ENCODE measurements at places on chromosomes 3 and 15.
A peak's percentile ranks its signal among the peaks of the same experiment; 100 is the strongest.

DNA sequence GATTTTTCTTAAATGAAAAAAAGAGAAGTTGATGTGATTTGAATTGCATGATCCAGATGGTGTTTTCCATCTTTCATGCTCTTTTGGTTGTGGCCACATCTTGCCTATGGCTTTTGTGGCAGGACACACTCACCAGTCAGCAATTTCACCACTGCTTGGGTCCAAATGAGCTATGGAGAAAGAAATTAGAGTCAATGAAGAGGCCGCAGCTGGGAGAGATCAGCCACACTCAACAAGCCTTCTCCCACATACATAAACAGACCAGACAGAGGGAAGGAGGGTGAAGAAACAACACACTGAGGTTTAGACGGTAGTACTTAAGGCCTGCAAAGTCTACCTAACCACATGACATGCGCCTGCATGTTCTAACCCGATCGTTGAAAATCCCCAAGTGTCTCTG, 110.7 kb upstream of the CDIN1 start:
- DNase-seq: no peak

DNA sequence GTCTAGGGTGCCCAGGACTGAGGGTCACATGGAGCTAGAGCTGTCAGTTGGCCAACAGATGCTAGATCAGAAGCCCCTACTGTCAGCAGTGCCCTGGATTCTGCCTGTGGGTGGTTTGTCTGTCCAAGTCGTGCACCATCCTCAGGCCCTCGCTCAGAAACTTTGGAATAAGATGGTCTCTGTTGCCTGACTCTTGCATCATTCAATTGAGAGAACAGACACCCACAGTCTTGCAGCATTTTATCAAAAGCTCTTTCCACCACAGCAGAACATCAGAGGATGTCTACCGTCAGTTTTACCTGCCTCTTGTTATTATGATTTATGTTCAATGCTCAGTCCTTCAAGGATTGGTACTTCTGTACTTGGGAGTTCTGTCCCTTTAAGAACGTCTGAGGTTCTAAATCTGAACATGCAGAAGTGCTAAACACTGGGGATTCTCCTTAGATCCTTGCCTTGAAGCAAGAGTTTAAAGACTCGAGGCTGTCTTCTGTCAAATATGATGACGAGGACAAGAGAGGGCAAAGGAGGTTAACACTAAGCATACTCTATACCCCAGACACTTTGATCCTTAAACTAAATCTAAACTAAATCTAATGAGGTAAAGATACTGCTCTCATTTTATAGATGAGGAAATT, 4.8 kb downstream of the AQP9 start:
- no peak for DNase-seq

DNA sequence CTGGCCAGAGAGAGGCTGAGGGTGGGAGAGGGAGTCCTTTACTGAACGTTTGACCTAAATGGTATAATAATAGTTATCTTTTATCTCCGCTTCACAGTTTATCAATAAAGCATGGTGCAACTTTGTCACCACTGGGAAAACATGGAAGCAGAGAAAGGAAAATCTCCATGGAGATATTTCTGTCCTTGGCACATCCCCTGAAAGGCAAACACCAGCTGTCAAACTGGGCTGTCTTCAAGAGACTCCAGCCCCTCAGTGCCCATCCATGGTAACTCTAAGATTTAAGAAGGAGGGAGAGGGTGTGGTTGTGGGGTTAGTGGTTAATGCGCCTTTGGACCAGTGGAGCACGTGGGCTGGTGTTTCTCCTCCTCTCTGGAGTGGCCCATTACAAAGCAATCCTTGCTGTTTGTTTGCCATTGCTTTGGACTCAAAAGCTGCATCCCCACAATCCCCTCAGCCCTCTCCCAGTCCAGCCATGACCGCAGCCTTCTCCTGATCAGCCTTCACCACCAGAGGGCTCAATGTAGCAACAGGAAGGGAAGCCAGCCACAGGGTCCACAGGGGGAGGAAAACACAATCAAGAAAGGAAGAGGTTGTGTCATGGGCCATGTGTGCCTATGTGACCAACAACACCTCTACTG, 38.2 kb upstream of the FAM174B start:
- no peak for DNase-seq

- no peak for DNase-seq
Measured at GRCh38 chr15:70374096-70374495, 276.4 kb upstream of the TLE3 start.

DNA sequence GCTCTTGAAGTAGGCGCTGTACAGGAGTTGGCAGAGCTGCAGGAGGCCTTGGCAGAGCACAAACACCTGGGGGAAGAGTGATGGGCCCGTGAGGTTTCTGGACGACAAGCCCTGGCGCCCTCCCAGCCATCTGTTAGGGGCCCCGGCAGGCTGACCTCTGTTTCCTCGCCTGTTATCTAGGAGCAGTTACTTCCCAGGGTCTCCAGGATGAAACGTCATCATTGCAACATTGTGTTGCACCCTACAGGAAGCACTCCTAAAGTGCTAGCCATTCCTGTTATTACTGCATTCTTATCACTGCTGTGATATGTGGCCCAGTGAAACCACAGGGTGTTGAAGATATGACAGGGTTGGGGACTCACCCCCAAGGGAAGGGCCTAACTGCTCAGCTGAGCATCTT, 50.2 kb downstream of the SLCO2A1 start:
- DNase-seq: no peak

- no peak for DNase-seq
Measured at GRCh38 chr3:157285141-157285540, 125.2 kb upstream of the CCNL1 start.

DNA sequence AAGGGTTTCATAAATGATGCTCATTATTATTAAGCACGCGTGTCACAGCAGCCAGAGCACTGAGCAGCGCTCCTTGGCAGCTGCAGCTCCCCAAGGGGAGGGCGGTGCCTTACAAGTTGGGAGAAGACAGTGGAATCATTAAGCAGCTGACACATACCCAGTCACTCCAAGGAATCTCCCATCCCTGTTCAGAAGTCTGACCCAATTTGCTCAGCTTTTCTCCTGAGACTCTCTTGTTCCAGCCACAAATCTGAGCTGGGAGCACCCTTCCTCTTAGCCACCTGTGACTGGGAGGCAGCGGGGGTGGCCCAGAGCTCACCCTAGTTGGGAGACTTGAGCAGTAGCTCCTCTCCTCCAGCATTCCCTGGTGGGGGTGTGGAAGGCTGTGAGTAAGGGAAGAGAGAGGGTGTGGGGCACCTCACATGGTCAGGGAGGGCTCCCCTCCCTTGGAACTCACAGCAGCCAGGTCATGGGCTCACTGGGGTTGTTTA, 64.3 kb downstream of the DUT start:
- no peak for DNase-seq

GRCh38 chr3:55333923-55334322, 153.2 kb downstream of the WNT5A start:
- no peak for DNase-seq

DNA sequence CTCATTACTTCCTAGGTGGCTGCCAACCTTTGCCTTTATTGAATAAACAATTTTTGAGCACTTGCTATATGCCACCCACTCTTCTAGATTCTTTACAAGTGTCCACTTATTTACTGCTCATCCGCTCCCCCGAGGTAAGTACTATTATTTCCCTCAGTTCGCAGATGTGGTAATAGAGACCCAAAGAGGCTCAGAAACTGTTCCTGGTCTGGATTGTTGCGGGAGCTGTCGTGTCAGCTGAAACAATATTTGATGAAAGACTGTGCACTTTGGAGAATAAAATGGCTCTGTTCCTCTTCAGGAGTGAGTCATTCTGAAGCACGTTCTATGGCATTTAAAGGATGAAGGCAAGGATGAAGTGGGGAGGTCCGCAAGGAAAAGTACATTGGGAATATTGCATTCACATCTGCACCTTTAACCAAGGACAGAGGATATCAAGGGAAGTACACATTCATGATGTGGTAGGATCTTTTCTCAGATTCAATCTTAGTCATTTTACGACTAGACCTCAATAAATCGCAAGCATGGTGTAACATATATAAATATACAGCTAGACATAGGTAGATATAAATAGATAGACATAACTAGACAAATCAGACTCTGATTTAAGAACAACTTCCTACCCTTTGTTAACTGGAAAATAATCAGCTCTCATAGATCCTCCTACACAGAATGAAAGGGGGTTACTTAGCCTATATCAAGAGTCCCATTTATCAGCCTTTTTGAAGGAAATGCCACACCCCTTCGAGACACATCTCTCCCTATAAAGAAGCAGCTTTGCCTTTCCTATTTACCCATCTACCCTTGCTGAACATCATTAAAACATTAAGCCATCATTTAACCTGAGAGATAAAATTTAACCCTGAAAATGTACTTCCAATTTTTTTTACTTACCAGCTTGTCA, 70.3 kb downstream of the RORA start:
- DNase-seq: no peak

GRCh38 chr3:156307704-156308103, 187.3 kb downstream of the KCNAB1 start:
- DNase-seq: no peak

GRCh38 chr15:81083201-81083600, 50.9 kb upstream of the CFAP161 start:
- no peak for DNase-seq

DNA sequence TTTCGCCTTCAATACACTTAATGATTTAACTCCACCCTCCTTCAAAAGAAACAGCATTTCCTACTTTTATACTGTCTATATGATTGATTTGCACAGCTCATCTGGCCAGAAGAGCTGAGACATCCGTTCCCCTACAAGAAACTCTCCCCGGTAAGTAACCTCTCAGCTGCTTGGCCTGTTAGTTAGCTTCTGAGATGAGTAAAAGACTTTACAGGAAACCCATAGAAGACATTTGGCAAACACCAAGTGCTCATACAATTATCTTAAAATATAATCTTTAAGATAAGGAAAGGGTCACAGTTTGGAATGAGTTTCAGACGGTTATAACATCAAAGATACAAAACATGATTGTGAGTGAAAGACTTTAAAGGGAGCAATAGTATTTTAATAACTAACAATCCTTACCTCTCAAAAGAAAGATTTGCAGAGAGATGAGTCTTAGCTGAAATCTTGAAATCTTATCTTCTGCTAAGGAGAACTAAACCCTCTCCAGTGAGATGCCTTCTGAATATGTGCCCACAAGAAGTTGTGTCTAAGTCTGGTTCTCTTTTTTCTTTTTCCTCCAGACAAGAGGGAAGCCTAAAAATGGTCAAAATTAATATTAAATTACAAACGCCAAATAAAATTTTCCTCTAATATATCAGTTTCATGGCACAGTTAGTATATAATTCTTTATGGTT, at the start of gene CCR5:
Gene CCR5, plus strand, starts transcription at position 108 of the 680 bp plus-strand sequence. CDS start 1,957 bp downstream, outside the sequence.
- no peak for DNase-seq

DNA sequence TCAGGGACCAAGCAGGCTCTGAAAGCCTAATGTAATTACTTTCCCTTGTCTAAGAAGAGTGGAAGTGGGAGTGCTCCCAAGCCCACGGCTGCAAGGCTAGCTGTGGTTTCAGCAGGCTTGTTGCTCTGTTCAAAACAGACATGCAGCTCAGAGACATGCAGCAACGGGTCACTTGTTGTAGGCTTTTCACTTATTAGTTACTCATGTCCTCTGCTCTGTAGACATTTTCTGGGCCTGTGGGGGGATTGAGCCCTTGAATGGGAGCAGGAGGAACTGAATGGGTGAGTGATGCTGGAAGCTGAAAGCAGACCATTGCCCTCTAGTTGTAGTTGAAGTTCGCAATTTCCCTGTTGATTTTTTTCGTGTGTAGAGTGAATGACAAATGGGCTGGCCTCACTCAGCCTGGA, 261.9 kb upstream of the NR2E3 start:
- no peak for DNase-seq

GRCh38 chr3:136390574-136390973, 140.4 kb downstream of the PCCB start:
- no peak for DNase-seq

GRCh38 chr15:84889991-84890669, 5.7 kb downstream of the SLC28A1 start:
- DNase-seq: no peak

GRCh38 chr3:69739204-69740102, at the start of gene MITF:
Gene MITF (plus strand): TSS chr3:69739464. CDS start chr3:69739598, 134 bp downstream.
- DNase-seq: peak; percentile 81

DNA sequence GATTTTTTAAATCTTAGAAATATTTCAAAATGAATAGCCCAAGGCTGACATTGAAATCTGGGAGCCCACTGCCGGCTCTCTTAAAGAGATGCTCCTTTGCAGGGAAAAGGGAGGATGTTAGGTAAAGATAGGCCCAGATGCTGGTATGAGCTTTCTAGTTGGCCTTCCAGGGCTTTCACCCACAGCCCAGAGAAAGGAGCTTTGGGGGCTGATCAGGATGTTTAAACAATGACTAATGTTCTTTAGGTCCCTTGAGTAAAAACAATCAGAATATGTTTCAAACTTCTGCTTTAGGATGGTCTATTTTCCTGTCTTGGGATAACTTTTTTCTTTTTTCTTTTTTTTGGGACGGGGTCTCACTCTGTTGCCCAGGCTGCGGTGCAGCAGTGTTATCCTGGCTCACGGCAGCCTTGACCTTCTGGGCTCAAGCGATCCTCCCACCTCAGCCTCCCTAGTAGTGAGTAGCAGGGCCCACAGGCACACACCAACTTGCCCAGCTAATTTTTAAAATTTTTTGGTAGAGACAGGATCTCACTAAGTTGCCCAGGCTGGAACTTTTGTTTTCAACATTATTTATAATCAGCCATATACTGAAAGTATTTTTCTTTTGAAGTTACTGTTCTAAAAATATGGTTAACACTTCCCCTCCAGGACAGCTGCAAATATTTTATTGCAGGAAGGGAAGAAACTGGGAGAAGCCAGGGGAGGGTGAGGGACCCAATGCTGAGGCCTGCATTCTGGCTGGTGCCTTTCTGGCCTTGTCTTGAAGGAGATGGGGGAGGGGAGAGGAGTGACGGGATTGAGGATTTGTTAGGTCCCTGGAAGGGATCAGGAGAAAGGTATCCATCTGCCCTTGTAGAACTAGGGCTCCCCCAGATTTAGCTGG, 70.1 kb downstream of the TRAK1 start:
- no peak for DNase-seq

DNA sequence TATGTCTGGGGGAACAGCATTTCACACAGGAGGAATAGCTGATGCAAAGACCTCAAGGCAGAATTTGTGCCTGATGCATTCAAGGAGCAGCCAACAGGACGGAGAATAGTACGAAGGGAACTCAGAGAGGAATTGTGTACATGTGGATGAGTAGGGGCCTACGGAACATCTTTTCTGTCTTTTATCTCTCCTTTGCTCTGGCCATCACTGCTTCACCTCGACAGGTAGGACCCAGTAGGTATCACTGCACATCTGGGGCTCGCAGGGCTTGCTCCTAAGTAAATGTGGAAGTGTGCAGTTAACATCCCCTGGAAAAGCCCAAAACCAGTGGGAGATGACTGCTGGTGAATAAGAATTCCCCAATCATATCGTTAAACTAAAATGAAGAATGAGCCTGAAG, 56.4 kb upstream of the POU1F1 start:
- DNase-seq: no peak

All from Caki2 (cell line).